ENCODE measurements at places on chromosomes 2 and 18. TPM values are rescaled to one million over a fixed set of nuclear protein-coding genes. Genes with fewer than 3 reads are reported as not detected.

GRCh38 chr2:101521487-101521886 is 46.6 kb upstream of the RFX8 start:
- H3K27me3 ChIP-seq, result no peaks in the 10 kb centered on the region
- H3K27ac ChIP-seq, result no peak overlapping the region
- no peak for DNase-seq
- peaks cover 4% of the 10 kb centered on the region for H3K36me3 ChIP-seq
- peaks cover 42% of the 10 kb centered on the region for H3K4me1 ChIP-seq
- no peak overlapping the region for H3K4me3 ChIP-seq

DNA sequence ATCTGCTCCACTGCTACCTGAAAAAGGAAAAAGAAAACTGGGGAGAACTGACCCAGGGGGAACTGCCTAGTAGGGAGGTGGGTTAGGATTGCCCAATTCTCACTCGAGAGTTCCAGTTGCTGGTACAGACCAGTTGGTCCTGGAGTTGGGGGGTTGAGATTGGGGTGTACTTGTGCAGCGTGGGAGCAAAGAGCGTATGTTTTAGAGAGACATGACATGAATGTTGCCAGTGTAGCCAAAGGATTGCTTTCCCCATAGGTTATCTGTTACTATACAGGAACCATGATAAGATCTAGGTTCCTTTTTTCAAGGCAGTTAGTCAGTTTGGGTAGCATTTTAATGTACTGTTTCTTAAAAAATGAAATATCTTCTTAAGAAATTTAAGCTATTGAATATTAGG is 68.6 kb downstream of the APLF start:
- H3K4me1 ChIP-seq, result no peaks in the 10 kb centered on the region
- no peak for DNase-seq
- no peak overlapping the region for H3K27ac ChIP-seq

The GREB1 gene
- 0.62 TPM for total RNA-seq

DNA sequence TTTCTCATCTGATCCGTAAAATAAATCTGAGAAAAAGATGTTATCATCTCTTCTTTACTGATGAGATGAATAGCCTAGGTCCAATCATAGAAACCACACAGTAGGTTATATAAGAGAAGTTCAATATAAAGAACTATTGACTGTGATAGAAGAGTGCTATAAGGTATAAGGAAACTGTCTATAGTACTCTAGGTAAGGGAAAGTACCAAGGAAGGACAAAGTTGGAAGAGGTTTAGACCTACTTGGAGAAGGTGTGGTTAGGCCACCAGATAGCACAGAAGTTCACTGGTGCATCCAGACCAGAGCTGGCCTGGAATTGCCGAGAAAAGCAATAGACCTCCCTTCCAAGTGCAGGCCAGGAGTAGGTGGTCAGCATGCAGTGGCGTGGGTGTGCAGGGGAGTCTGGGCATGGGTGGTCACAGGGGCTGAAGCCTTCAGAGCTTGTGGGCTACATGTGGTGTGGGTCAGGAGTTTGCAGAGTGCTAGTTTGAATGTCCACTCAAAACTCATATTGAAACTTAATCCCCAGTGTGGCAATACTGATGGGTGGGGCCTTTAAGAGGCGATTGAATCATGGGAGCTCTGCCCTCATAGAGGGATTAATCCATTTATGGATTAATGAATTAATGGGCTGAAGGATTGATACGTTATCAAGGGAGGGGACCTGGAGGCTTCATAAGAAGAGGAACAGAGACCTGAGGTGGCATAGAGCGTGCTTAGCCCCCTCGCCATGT is 86.3 kb downstream of the ALPK2 start:
- no peaks in the 10 kb centered on the region for H3K27me3 ChIP-seq
- peak overlapping the region; percentile 54 for H3K27ac ChIP-seq
- no peak for DNase-seq
- H3K4me3 ChIP-seq, result no peak overlapping the region

The UGGT1 gene
- 63.8 TPM for total RNA-seq

DNA sequence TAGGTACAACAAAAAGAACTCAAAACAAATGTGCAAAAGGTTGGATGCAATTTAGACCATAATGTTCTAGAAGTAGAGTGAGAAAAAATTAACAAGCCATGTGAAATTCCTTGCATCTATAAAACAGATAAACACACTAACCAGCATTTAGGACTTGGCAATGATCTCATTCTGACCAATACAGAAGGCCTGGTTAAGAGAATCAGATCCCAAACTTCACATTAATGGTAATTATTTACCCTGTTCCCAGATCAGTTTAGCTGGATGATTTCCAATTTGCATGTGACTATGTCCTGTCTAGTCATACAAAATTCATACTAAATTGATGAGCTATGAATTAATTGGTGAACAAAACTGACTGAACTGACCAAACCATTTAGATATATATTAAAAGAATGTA is 98.4 kb upstream of the FIGN start:
- H3K27me3 ChIP-seq, result no peaks in the 10 kb centered on the region
- no peak for DNase-seq
- H3K27ac ChIP-seq, result no peak overlapping the region
- no peaks in the 10 kb centered on the region for H3K4me1 ChIP-seq
- H3K36me3 ChIP-seq, result no peaks in the 10 kb centered on the region

GRCh38 chr18:79385326-79385707 is 10.4 kb upstream of the NFATC1 start:
- no peaks in the 10 kb centered on the region for H3K36me3 ChIP-seq
- no peak overlapping the region for H3K4me3 ChIP-seq
- DNase-seq, result no peak

- no peak for DNase-seq
- H3K36me3 ChIP-seq, result no peaks in the 10 kb centered on the region
- no peaks in the 10 kb centered on the region for H3K27me3 ChIP-seq
- H3K4me1 ChIP-seq, result no peaks in the 10 kb centered on the region
- no peak overlapping the region for H3K27ac ChIP-seq
Measured at GRCh38 chr18:49585781-49586663, 24.2 kb downstream of the LIPG start.

The TSPYL6 gene
- total RNA-seq, result not detected

- no peaks in the 10 kb centered on the region for H3K36me3 ChIP-seq
- H3K4me3 ChIP-seq, result no peak overlapping the region
- no peaks in the 10 kb centered on the region for H3K27me3 ChIP-seq
- H3K27ac ChIP-seq, result no peak overlapping the region
- H3K4me1 ChIP-seq, result no peaks in the 10 kb centered on the region
Measured at GRCh38 chr2:233679196-233679595, 2.5 kb upstream of the UGT1A7 start.

The ZNF804A gene
- 1.9 TPM for total RNA-seq

Measured in PC-3 (cell line).